Bladder microvascular endothelial cell (primary cell): ENCODE measurements at places on chromosomes 16 and 17. TPM values are rescaled to one million over a fixed set of nuclear protein-coding genes. Genes with fewer than 3 reads are reported as not detected.

Gene ABCA10
- 0.65 and 1.2 TPM in 2 replicates for total RNA-seq

Gene TEX14
- total RNA-seq, result under 0.01 TPM in 1 of 2 replicates, not detected in the other

Gene CDT1
- 8.5 and 10.4 TPM in 2 replicates for total RNA-seq

Gene CD19
- not detected in 2 replicates for total RNA-seq

Gene KRT9
- total RNA-seq, result 0.06 TPM in 1 of 2 replicates, not detected in the other

Gene SOX15
- total RNA-seq, result 0.06 and 0.49 TPM in 2 replicates

Gene RNF166
- 10.5 and 11.9 TPM in 2 replicates for total RNA-seq

Gene NGFR
- not detected in 2 replicates for total RNA-seq

Gene SLFN12
- 36.1 and 87.1 TPM in 2 replicates for total RNA-seq

Gene C16orf92
- total RNA-seq, result not detected in 2 replicates

Gene HSBP1
- 116 and 172 TPM in 2 replicates for total RNA-seq

Gene GUCY2D
- total RNA-seq, result not detected in 2 replicates

Gene C16orf95
- 2.2 and 3.4 TPM in 2 replicates for total RNA-seq

Gene PRRT2
- 0.25 TPM in 1 of 2 replicates, not detected in the other for total RNA-seq

Gene KRTAP4-4
- not detected in 2 replicates for total RNA-seq

Gene PPY
- not detected in 2 replicates for total RNA-seq

Gene DLX3
- not detected in 2 replicates for total RNA-seq

Gene HOXB5
- 0.25 and 0.32 TPM in 2 replicates for total RNA-seq

Gene MMP28
- total RNA-seq, result 11.0 and 11.3 TPM in 2 replicates

Gene OR1A1
- total RNA-seq, result under 0.01 TPM in 1 of 2 replicates, not detected in the other

Gene DOK4
- total RNA-seq, result 9.9 and 16.6 TPM in 2 replicates

Gene CCDC137
- 9.2 and 10.7 TPM in 2 replicates for total RNA-seq

Gene TMC7
- total RNA-seq, result 2.1 and 6.6 TPM in 2 replicates

Gene DNASE1
- 9.6 and 28.1 TPM in 2 replicates for total RNA-seq

Gene AOC3
- total RNA-seq, result 0.31 and 0.32 TPM in 2 replicates

Gene PRSS33
- total RNA-seq, result not detected in 2 replicates

Gene FNDC8
- total RNA-seq, result not detected in 2 replicates

Gene NFAT5
- 12.1 and 59.5 TPM in 2 replicates for total RNA-seq
